ENCODE measurements at places on chromosomes 13 and 19. TPM values are rescaled to one million over a fixed set of nuclear protein-coding genes. Genes with fewer than 3 reads are reported as not detected.
A peak's percentile ranks its signal among the peaks of the same experiment; 100 is the strongest.

DNA sequence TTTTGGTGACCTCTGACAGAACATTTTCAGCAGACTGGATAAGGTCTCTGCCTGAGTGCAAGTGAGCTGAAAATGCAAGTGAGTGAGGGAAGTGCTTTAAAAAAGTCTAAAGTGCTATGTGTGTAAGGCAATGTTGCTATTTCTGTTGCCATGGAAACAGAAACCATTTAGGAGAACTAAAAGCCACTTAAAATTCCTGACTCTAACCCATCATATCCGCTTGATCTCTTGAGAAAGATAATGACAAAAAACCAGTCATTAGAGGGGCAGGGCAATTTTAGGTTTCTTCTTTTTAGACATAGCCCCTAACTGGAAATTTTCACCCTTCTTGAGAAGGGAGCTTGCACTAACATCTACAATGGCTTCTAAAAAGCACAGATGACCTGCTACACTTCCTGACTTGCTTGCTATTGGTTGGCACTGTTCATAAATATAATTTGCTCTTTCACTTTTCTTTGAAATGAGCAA, at the start of gene CYSLTR2:
Gene CYSLTR2 (plus strand): TSS at position 458 of the 468 bp plus-strand sequence. CDS start 52,889 bp downstream, outside the sequence.
- peak; percentile 49 for DNase-seq

DNA sequence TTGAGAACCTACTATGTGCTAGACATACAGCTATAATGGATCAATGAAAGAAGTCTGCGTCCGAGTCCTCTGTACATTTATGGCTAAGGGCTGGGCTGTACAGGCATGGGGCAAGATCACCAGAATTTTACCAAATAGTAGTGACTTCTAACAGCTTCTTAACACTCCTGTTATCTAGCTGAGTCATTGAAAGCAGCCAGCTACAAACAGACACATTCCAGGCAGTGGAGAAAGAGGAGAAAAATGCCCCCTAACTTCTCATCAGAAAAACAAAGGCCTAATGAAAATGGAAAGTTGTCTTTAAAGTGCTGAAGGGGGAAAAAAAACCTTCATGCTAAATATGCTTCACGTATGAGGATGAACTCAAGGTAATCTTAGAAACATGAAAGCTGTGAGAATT, 14.3 kb upstream of the ZNF667 start:
- DNase-seq, result no peak

The ZNF850 gene
- total RNA-seq, result 1.8 TPM

DNA sequence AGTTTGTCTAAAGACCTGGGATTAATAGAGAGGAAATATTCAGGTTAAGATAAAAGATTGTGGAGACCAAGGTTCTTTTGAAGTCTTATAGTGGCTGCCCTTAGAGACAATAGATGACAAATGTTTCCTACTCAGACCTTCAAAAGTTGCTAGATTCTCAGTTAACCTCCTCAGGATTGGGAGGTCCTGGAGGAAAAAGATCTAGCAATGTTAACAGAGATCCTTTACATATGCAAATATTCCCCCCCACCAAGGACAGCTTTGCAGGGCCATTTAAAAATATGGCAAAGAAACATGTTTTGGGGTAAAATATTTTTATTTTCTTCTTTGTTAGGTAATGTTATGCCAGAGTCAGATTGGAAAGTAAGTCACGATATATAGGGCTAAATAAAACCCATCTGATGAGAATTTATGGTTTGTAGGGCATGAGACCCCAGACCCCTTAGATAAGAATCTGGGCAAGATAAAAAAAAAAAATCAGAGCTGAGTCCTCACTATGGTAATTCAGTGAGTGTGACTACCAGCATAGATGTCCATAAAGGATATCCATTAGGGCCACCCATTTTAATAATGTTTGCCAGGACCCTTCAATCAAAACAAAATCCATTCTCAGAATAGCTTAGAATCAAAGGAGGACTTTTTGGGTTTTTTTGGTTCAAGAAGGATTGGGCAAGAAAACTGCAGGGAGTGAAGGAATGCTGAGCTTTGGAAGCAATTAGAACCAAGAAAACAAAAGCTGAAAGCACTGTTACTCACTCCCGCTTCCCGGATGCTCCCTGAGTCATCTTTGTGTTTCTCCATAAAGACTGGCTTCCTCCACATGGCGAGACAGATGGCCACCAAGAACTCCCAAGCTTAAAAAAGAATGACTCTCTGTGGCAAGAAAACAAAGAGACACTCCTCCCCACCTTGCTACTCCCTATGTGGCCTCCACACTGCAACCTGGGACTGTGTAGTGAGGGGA, 28.2 kb downstream of the VSTM1 start:
- DNase-seq, result peak; percentile 84

The ADM5 gene
- 1.1 TPM for total RNA-seq

DNA sequence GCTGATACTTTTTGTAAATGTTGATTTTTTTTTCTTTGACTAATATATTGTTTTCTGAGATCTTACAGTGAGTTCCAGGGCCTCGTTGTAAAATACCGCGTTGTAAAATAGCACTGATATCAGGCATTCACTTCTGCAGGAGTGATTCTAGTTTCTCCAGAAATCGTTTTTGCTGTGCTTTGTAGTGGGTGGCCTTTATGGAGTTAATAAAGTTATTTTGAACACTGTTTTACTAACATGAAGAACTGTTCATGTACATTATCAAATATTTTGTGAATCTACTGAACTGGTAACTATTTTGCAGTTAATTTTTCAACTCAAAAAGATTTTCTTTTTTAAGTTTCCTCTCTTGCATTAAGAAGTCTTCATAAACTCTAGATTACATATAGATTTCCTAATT, 985 bp upstream of the ZNF266 start:
- no peak for DNase-seq

The ZNF135 gene
- not detected for total RNA-seq

GRCh38 chr13:42967660-42968059, 24.4 kb downstream of the EPSTI1 start:
- DNase-seq, result no peak

The C19orf53 gene
- 180 TPM for total RNA-seq

The CGB5 gene
- not detected for total RNA-seq

The KCNN4 gene
- total RNA-seq, result 0.68 TPM

GRCh38 chr19:28500982-28501630, 711.8 kb downstream of the UQCRFS1 start:
- no peak for DNase-seq

GRCh38 chr19:16942583-16942982, 53.8 kb downstream of the F2RL3 start:
- DNase-seq, result no peak

- DNase-seq, result no peak
These were observed 131.1 kb upstream of the GJB6 start for GRCh38 chr13:20363172-20363571.

The NFIX gene
- total RNA-seq, result 140 TPM

The ZNF556 gene
- not detected for total RNA-seq

DNA sequence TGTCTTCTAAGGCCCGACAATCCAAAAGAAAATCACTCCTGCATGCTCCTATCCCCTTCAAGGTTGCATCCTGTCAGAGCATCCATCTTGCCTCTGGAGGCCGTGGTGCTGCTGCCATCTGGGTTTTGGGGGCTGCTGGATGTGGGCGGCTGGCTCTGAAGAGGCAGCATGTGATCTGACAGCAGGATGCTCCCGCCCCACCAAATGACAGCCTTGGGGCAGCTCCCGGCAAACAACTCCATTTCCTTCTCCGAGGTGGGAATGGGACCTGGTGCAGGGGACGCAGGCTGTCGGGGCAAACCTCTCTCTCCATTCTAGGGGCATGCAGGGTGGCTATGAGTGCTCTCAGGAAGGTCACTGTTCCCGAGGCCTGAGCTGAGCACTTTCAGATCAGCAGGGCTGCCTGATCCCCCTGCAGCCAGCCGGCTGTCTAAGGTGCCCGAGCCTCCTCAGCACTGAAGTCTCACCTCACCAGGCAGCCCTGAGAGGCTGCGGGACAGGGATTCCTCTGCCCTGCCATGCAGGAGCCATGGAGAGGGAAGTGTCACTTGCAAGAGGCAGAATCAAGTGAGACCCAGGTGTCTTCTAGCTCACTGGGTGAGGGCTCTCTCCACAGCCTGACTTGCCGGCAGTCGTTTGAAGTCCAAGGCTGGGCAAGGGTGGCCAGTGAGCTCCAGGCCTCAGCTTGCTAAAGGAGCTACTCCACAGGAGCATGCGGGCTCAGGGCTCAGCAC, 28.8 kb downstream of the TSSK6 start:
- DNase-seq, result no peak

GRCh38 chr19:15358918-15359317, 20.7 kb downstream of the AKAP8 start:
- no peak for DNase-seq

The STOML3 gene
- not detected for total RNA-seq

GRCh38 chr13:20399961-20400360, 125.7 kb downstream of the CRYL1 start:
- DNase-seq, result no peak

The CAPN12 gene
- 0.22 TPM for total RNA-seq

- no peak for DNase-seq
These were observed 30.1 kb downstream of the TMEM255B start for GRCh38 chr13:113789167-113789566.

The ASF1B gene
- 19.8 TPM for total RNA-seq

The CLEC17A gene
- total RNA-seq, result not detected
